SJCRH30 (cell line): ENCODE measurements at places on chromosomes 3 and 15. TPM values are rescaled to one million over a fixed set of nuclear protein-coding genes. Genes with fewer than 3 reads are reported as not detected.

ERICH6 gene
- total RNA-seq, result not detected in 2 replicates

CACNA2D2 gene
- not detected in 2 replicates for total RNA-seq

LMAN1L gene
- not detected in 2 replicates for total RNA-seq

INSYN1 gene
- 0.05 TPM in 1 of 2 replicates, not detected in the other for total RNA-seq

COL7A1 gene
- total RNA-seq, result 1.5 and 2.0 TPM in 2 replicates

KLF15 gene
- total RNA-seq, result 3.2 and 3.3 TPM in 2 replicates

GOLGA8T gene
- total RNA-seq, result not detected in 2 replicates

GRCh38 chr3:18234717-18235335, 190.3 kb downstream of the SATB1 start:
- DNase-seq, result no peak
- H3K27ac ChIP-seq, result no peak overlapping the region
- no peaks in the 10 kb centered on the region for H3K27me3 ChIP-seq

DNA sequence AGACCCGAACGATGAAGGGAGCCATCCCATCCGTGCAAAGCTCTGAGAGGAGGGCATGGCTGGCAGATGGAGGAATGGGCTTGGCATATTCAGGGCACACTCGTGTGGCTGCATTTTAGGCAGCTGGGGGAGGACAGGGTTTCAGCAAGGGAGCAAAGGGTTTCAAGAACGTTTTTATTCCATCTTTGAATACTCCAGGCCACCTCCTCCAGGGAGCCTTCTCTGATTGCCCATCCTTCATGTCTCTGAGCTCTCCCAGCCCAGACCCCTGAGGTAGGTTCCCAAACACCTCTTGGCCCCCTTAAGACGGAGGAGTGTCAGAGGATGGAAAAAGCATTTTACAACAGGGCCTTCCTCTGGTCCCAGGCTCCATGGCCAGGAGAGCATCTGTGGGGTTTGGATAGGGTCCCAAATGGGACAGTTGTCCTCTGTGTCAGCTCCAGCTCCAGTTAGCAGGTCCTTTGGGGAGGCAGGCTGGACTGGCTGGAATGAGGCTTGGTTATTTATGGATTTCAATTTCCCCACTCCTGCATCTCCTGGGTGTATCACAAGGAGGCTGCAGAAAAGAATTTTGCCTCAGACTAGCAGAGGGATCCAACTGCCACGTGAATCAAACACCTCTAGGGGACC, 17.7 kb upstream of the SLC6A1 start:
- H3K4me1 ChIP-seq, result no peaks in the 10 kb centered on the region
- peaks cover 3% of the 10 kb centered on the region; the same call in 1 of the 2 replicates for H3K27me3 ChIP-seq
- no peak overlapping the region for H3K4me3 ChIP-seq
- DNase-seq, result no peak

- H3K27me3 ChIP-seq, result no peaks in the 10 kb centered on the region
- no peaks in the 10 kb centered on the region for H3K36me3 ChIP-seq
- H3K4me1 ChIP-seq, result 0 out of 2 replicates have a peak, but pooled peaks cover 2% of the 10 kb centered on the region
- no peak overlapping the region for H3K4me3 ChIP-seq
These were observed 63.7 kb upstream of the PLCL2 start for GRCh38 chr3:16821053-16821452.

DNA sequence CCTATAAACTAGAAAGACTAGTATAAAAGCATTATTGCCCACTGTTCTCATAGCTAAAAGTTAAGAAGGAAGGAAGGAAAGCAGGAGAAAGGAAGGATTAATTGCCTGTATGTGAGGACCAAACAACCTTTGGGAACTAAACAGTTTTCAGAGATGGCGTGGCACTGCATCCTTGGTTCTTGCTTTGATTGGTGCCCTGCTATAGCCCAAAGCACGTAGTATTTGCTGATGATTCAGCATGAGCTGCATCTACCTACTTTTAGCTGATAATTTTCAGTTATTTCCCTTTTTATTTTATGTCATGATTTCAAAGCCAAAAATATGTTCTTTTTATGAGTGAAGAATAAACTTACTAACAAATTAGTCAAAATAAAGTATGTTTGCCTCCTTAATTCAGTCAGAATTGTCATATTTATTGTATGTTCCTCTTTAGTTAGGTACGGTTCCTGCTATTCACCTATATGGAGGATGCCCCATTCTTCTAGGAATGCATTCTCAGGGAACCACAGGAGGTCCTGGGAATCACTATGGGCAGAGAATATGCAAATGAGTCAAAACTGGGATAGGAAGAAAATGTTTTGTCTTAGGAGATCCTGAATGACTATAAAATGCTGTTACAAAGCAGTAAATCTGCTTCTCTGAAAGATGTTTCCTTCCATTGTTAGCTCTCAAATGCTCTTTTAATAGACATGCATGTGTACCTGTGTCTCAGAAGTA, 65.4 kb upstream of the THSD4 start:
- H3K4me1 ChIP-seq, result no peaks in the 10 kb centered on the region
- H3K36me3 ChIP-seq, result no peaks in the 10 kb centered on the region
- no peak overlapping the region for H3K27ac ChIP-seq
- no peak for DNase-seq
- no peak overlapping the region for H3K4me3 ChIP-seq
- no peaks in the 10 kb centered on the region for H3K27me3 ChIP-seq

GRCh38 chr15:27342991-27343390, 372.0 kb downstream of the GABRG3 start:
- H3K4me3 ChIP-seq, result no peak overlapping the region
- no peak overlapping the region for H3K27ac ChIP-seq
- H3K36me3 ChIP-seq, result no peaks in the 10 kb centered on the region
- H3K4me1 ChIP-seq, result no peaks in the 10 kb centered on the region
- H3K27me3 ChIP-seq, result no peaks in the 10 kb centered on the region

DNA sequence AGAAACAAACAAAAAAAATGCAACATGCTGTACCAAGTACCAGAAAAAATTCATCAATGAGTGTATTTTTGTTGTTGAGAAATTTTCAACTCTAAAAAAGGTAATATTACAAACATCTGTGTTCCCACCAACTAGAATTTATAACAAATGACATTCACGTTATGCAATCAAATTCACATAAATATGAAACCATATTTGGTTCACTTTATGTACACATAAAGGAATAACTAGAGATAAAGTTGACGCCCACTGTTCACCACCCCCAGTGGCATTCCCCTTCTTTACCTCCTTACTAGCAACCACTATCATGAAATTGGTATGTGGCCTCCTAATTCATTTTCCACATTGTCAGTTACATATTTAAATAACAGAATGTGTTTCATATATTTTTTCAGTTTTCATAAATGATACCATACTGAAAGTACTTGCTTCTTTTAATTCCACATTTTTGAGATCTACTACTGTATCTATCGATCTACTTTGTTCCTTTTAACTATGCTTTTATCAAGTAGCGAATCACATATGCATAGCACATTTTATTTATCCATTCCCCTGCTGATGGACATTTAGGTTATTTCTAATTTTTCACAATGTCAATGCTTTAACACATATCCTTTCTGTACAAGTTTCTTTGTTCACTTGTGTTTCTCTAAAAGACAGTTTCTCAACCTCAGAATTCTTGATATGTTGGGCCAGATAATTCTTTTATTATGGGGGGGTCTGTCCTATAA, 34.5 kb downstream of the TBC1D5 start:
- no peak for DNase-seq
- H3K27ac ChIP-seq, result no peak overlapping the region
- peaks cover 3% of the 10 kb centered on the region; the same call in 1 of the 2 replicates for H3K36me3 ChIP-seq
- no peaks in the 10 kb centered on the region for H3K27me3 ChIP-seq
- no peaks in the 10 kb centered on the region; the same call in 1 of the 2 replicates for H3K4me1 ChIP-seq

- H3K36me3 ChIP-seq, result no peaks in the 10 kb centered on the region
- no peaks in the 10 kb centered on the region for H3K27me3 ChIP-seq
- H3K27ac ChIP-seq, result no peak overlapping the region
- H3K4me1 ChIP-seq, result peaks cover 49% of the 10 kb centered on the region
- no peak overlapping the region for H3K4me3 ChIP-seq
These were observed 103.7 kb downstream of the MYO5A start for GRCh38 chr15:52424856-52425431.

DNA sequence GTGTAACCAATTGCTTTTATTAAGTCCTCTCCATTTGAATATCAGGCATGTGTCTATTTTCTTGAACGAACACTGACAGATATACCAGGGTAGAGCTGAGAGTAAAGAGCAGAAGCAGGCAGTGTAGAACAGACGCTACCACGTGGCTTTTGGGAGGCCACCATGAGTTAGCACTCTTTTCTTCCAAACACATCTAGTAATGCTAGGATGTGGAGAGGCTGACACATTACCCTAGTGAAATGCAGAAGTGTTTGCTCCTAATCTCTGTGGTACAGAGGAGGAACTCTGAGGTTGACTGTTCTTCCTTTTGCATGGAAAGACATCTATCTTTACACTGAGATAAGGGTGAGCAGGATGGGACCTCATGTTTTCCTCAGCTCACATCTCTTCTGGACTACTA, 216.3 kb downstream of the SATB1 start:
- no peaks in the 10 kb centered on the region for H3K4me1 ChIP-seq
- H3K27ac ChIP-seq, result no peak overlapping the region
- no peak overlapping the region for H3K4me3 ChIP-seq
- no peak for DNase-seq
- no peaks in the 10 kb centered on the region for H3K27me3 ChIP-seq

DNA sequence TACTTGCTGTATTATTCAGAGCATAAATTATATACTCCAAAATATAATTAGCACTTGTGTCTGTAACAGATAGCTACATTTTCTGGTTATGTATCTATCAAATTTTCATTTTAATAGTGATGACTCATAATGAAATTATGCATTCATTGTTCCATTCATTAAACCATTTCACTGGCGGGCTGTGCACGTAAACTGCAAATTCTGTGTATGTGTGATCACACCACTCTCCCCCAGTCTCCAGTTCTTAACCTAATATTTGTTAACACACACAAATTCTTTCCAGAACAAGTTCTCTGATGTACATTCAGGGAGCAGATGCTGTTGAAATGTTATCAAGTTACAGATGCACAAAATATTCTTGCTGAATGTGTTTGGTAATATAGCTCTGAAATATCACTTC, 3.8 kb upstream of the KCNMB2 start:
- no peaks in the 10 kb centered on the region for H3K4me1 ChIP-seq
- DNase-seq, result no peak
- H3K27me3 ChIP-seq, result no peaks in the 10 kb centered on the region

GRCh38 chr15:57323806-57324589, 52.3 kb upstream of the CGNL1 start:
- peak; percentile 78 for DNase-seq
- H3K4me3 ChIP-seq, result no peak overlapping the region

DNA sequence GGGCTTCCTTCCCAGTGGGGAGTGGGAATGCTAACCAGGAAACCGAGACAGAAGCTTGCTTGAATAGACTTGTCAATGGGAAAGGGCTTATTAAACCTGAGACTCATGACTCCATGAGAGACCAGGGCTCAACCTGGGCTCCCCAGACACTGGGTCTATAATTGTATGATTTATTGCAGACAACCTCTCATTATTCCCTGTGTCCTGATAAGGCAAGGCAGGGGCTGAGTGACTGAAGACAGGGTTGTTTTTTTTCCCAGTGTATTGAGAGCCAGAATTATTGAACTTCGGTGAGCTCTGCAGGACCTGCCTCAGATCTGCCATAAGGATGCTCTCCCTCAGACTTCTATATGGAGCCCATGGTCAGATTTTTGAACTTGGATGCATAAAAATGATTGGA, 79.5 kb upstream of the KLHL25 start:
- H3K36me3 ChIP-seq, result no peaks in the 10 kb centered on the region
- H3K4me3 ChIP-seq, result no peak overlapping the region
- H3K27ac ChIP-seq, result no peak overlapping the region
- no peaks in the 10 kb centered on the region for H3K27me3 ChIP-seq
- H3K4me1 ChIP-seq, result no peaks in the 10 kb centered on the region; the same call in 1 of the 2 replicates

GRCh38 chr3:81485444-81485865, 276.0 kb downstream of the GBE1 start:
- DNase-seq, result no peak
- H3K4me1 ChIP-seq, result no peaks in the 10 kb centered on the region
- H3K36me3 ChIP-seq, result no peaks in the 10 kb centered on the region
- H3K4me3 ChIP-seq, result no peak overlapping the region
- no peaks in the 10 kb centered on the region for H3K27me3 ChIP-seq
